ENCODE measurements at places on chromosomes 16 and 17. TPM values are rescaled to one million over a fixed set of nuclear protein-coding genes. Genes with fewer than 3 reads are reported as not detected.
A peak's percentile ranks its signal among the peaks of the same experiment; 100 is the strongest.

GRCh38 chr16:86212706-86213436, 297.5 kb upstream of the FOXF1 start:
- DNase-seq: no peak
- no peak overlapping the region for H3K4me3 ChIP-seq
- no peaks in the 10 kb centered on the region for H3K36me3 ChIP-seq
- no peaks in the 10 kb centered on the region for H3K4me1 ChIP-seq
- H3K27me3 ChIP-seq: no peaks in the 10 kb centered on the region
- H3K27ac ChIP-seq: no peak overlapping the region

DNA sequence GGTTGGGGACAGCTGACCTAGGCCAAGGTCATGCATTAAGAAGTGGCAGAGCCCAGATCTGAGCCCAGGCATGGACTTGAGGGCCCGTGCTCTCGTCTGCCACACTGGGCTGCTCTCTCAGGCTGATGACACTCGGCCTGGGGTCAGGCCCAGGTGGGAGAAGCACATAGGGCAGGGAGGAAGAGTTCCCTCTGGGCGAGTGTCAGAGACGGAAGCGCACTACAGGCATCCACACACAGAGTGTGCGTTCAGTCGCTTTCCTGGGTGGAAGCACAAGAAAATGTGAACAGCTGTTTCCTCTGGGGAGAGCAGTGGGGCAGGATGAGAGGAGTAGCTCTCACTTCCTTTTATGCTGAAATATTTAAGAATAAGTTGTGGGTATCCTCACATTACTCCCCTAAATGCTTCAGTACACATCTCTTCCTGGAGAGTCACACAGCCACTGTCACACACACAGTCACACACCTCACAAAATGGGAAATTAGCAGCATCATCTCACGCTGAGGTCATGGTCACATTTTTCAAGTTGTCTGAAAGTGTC, 59.7 kb downstream of the B9D1 start:
- H3K4me3 ChIP-seq: no peak overlapping the region
- no peaks in the 10 kb centered on the region for H3K36me3 ChIP-seq
- H3K4me1 ChIP-seq: peaks cover 21% of the 10 kb centered on the region
- no peak overlapping the region for H3K27ac ChIP-seq
- no peak for DNase-seq

DNA sequence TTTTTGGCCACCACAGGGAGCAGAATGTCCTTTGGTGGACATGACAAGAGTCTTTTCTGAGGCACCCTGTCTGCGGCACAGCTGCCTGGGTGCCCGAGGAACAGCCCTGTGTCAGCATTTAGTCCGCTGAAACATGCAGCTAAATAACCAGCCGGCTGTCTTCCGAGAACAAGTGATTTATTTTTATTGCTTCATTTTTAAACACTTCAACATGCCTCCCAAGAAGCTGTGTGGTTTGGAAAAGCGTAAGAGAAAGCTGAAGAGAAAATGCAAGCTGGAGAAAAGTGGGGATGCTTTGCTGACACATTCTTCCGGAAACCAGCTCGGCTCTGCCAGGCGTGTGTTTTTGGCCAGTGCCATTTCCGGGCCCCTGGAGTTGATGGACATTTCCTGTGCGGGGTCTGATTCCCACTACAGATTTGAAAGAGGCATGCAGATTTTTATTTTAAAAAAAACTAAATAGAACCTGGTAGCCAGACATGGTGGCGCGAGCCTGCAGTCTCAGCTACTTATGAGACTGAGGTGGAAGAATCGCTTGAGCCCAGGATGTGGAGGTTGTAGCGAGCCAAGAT, 94.7 kb downstream of the SEC14L1 start:
- H3K27ac ChIP-seq: no peak overlapping the region
- H3K27me3 ChIP-seq: no peaks in the 10 kb centered on the region
- H3K4me1 ChIP-seq: peaks cover 4% of the 10 kb centered on the region
- DNase-seq: no peak
- H3K4me3 ChIP-seq: no peak overlapping the region

DNA sequence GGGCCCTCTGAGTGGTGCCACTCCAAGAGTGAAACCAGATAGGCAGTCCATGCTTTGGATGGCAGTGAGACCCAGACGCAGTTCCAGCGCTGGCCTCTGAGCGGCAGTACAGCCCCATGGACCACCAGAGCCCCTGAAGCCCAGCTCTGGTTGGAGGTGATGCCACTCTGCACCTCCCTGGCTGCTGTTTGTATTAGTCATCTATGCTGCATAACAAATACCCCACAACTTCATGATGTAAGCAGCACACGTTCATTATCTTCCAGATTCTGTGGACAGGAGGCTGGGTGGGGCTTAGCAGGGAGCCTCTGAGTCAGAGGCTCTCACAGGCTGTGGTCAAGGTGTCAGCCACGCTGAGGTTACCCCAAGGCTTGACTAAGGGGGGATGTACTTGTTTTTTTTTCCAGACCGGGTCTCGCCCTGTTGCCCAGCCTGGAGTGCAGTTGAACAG, 5.1 kb upstream of the NME4 start:
- no peaks in the 10 kb centered on the region for H3K27me3 ChIP-seq
- H3K4me1 ChIP-seq: peaks cover 8% of the 10 kb centered on the region
- peak; percentile 80 for DNase-seq
- H3K27ac ChIP-seq: no peak overlapping the region
- H3K36me3 ChIP-seq: no peaks in the 10 kb centered on the region
- no peak overlapping the region for H3K4me3 ChIP-seq

- DNase-seq: no peak
- no peak overlapping the region for H3K4me3 ChIP-seq
- no peaks in the 10 kb centered on the region for H3K36me3 ChIP-seq
- no peak overlapping the region for H3K27ac ChIP-seq
- peaks cover 14% of the 10 kb centered on the region for H3K4me1 ChIP-seq
These were observed 37.3 kb upstream of the VWA3A start for GRCh38 chr16:22054847-22055590.

- H3K4me1 ChIP-seq: peaks cover 42% of the 10 kb centered on the region
- H3K4me3 ChIP-seq: no peak overlapping the region
- peak; percentile 65 for DNase-seq
- H3K27ac ChIP-seq: no peak overlapping the region
These were observed 28.0 kb downstream of the ZCCHC14 start for GRCh38 chr16:87464691-87465300.

DNA sequence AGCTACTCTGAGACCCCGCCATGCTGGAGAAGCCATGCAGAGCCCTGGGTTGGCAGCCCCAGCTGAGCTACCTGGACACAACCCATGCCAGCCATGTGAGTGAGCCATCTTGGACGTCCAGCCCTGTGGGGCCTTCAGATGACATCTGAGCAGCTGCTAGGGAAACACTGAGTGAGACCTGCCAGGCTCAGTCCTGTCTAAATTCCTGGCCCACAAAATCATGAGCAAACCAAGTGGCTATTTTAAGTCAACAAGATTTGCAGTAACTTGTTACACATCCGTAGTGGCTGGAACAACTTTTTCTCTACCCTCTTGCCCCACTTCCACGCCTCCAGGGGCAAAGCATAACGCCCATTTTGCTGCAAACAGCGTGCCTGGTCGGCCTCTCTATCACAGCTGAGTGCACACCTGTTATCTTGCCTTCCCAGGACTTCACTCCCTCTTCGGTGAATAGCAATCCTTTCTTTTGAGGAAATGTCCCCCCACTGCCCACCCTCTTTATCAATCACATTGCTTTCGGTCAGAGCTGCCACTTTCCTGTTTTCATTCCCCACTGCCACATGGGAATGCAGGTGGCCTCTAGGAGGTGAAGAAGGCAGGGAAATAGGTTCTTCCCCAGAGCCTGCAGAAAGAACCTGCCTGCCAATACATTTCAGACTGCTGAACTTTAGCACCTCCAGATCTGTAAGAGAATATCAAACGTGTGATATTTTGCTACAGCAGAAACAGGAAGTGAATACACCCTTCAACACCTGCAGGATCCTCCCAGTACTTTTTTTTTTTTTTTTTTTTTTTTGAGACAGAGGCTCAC, 7.4 kb upstream of the SCIMP start:
- H3K4me1 ChIP-seq: peaks cover 33% of the 10 kb centered on the region
- H3K4me3 ChIP-seq: no peak overlapping the region
- DNase-seq: peak; percentile 53
- no peaks in the 10 kb centered on the region for H3K27me3 ChIP-seq

DNA sequence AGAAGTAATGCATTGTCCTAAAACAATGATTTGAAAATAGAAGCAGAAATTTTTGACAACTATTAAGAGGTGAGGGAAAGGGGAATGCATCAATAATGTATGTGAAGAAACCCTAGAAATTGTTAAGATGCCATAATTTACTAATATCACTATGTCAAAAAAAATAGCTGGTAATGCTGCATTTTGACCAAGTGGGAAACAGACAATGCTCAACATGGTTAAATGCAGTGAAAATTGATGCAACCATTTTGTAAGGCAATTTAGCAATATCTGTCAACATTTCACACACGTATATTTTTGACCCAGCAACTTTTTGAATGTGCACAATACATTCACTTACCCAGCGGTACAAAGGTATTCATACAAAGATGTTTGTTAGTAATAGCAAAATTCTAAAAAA, 381.6 kb downstream of the CDH11 start:
- H3K4me3 ChIP-seq: no peak overlapping the region
- H3K4me1 ChIP-seq: no peaks in the 10 kb centered on the region
- DNase-seq: no peak

GRCh38 chr17:19531780-19532501, 1.7 kb upstream of the SLC47A1 start:
- H3K27me3 ChIP-seq: peaks cover 23% of the 10 kb centered on the region
- no peaks in the 10 kb centered on the region for H3K36me3 ChIP-seq
- H3K27ac ChIP-seq: no peak overlapping the region
- DNase-seq: no peak
- no peak overlapping the region for H3K4me3 ChIP-seq

GRCh38 chr16:70700101-70701020, 14.5 kb upstream of the MTSS2 start:
- H3K27me3 ChIP-seq: no peaks in the 10 kb centered on the region
- H3K4me3 ChIP-seq: no peak overlapping the region
- no peaks in the 10 kb centered on the region for H3K36me3 ChIP-seq
- DNase-seq: no peak

DNA sequence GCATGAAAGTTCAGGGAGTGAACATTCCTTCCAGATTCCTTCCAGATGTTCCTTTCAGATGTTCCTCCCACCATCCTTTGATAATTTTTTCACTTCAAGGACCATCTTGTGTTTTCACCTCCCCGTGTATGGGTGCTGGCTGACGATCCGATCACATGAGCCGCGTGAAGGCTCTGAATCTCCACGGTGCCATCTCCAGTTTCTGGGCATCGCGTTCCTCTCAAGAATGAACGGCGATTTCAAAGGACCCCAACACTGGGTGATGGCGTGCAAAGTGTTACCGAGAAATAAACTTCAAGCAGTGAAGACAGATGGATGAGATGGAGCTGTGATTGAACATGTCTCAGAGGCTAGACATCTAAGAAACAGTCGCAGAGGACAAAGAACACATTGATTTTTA, 245.3 kb downstream of the GSG1L start:
- H3K4me1 ChIP-seq: no peaks in the 10 kb centered on the region
- no peak for DNase-seq
- no peak overlapping the region for H3K4me3 ChIP-seq
- no peaks in the 10 kb centered on the region for H3K36me3 ChIP-seq

DNA sequence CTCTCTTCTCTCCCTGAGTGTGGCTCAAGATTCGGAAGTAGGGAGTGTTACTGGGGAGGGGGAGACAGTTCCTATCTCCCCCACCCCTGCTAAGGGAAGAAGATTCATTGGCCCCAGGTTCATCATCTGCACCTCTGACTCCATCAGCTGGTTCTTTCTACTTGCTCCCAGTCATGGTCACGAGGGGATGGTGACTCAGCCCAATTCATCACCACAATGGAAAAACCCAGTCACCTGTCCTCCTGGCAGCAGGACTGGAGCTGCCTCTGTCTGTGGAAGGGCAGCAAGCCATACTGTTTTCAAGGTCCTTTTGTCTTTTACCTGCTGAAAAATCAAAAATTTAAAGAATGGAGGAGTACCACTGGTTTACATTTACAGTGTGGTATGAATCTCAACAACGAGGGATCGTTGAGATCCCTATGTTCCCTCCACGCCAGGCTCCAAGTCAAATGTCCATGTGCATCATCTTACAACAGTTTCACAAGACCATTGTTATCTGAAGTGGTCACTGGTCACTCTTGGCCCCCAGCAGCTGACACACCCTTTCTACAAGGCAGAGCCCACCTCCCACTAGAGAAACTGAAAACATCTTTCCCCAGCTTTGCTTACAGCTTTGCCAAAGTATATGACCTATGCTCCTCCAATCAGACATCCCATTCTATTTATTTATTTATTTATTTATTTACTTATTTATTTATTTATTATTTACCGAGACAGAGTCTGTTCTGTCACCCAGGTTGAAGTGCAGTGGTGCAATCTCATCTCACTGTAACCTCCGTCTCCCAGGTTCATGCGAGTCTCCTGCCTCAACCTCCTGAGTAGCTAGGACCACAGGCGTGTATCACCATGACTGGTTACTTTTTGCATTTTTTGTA, 40.4 kb upstream of the NDRG4 start:
- no peaks in the 10 kb centered on the region for H3K36me3 ChIP-seq
- DNase-seq: no peak
- H3K4me3 ChIP-seq: no peak overlapping the region
- H3K27ac ChIP-seq: no peak overlapping the region
- H3K4me1 ChIP-seq: peaks cover 4% of the 10 kb centered on the region

DNA sequence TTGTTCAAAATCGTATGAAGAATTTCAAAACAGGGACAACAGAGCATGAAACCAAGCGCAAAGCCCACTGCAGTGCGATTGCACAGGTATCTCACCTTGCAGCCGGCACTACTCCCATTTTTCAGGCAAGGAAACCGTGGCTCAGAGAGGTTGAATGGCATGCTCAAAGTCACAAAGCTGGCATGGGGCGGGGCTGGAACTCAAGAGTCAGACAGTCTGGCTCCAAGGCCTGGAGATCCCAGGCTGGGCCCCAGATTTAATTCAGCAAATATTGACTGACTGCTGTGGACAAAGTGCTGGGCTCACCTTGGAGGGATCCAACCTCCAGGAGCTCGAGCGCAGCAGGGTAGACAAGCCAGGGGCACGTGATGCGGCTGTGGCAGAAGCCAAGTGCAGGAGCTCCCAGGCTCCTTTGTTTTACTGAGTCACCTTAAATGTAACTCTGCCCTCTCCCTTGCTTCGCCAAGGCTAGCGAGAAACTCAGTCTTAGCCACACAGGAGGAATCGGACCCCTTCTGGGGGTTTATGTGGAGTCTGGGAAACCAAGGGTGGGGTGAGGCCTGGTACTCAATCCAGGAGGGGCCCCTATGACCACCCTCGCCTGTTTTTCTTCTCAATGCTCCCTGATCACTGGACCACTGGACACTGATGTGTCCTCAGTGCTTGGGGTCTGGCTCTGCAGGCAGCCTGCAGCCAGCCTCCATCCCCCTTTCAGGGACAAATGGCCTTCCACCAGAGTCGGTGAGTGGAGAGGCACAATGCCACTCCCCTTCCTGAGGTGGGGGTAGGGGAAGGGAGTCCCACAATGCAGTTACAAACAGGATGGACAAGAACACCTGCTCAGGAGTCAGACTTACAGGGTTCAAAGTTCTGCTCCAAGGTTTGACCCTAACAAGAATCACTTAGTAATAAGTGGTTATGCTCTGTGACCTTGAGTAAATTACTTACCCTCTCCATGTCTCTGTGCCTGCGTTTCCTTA, 3.9 kb upstream of the SPATA20 start:
- H3K4me3 ChIP-seq: no peak overlapping the region

The FUS gene
- 88.1 TPM for polyA plus RNA-seq

The PPP1R27 gene
- not detected for polyA plus RNA-seq
